Islet precursor cell (in vitro differentiated cells): ENCODE measurements at places on chromosomes 6 and 20.

DNA sequence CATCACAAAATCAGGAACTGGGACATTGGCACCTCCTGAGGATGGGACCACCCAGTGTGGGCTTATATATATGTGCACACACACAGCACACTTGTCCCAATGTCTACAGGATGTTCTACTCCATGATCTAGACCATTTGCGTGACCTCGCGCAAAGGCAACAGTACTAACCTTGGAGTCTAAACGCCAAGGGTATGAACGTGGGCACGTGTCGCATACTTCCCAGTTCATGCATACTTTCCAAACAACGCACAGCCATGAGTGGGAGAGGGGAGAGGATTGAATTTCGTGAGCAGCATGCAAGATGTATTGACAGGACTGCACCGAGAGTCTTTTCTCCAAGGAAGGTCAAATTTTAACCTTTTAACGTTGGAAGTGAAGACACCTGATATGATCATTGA lies 214.2 kb upstream of the QKI start:
- no peak for DNase-seq

DNA sequence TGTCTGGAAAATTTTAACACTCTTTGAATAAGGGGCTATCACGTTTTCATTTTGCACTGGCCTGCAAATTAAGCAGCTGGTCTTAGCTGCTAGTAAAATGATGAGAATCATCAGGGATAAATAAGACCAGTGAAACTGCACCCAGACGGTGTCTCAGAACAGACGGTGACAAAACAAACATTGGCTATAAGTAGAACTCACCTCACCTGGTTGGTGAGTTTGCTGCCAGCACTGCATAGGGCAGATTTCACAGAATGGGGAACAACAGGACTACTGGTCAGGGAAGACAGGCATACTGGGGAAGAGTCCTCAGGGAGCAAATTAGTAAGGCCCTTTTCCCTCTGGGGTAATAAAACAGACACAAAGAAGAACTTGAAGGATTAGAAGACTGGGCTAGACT lies 175.9 kb upstream of the CITED2 start:
- DNase-seq = no peak

GRCh38 chr6:15263780-15264374 lies 18.0 kb downstream of the JARID2 start:
- DNase-seq = no peak

GRCh38 chr6:158131926-158132325 lies 36.1 kb downstream of the SERAC1 start:
- no peak for DNase-seq

DNA sequence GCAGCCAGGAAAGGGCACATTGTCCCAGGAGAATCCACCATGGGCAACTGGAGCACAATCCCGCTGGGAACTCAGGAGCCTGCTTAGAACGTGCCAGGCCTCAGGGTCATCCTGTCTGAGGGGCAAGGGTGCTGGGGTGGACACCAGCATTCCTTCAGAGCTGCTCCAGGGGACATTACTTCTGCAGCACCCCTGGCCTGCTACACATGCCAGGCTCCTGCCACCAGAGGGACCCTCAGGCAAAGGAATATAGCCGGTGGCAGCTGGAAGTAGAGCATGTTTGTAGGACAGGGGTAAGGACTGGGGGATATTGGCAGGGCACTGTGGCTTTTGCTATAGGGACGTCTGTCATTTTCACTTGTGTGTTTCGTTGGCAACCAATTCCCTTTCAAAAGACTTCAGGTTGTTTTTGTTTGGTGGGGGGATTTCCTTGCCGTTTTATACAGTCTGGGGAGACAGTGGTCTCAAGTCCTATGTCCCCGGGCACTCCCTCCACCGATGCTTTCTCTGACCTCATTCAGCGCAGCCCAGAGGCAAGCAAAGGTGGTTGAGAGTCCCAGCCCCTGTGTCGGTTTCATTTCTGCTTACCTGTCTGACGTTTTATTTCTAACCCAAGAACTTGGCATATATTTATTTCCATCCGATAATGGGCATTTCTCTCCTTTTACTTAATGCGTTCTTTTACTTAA lies 130.8 kb downstream of the JPH2 start:
- peak; percentile 72 for DNase-seq

GRCh38 chr6:31227143-31227542 lies 44.7 kb downstream of the HLA-C start:
- no peak for DNase-seq

GRCh38 chr6:1911474-1911873 lies 301.8 kb downstream of the FOXC1 start:
- no peak for DNase-seq

DNA sequence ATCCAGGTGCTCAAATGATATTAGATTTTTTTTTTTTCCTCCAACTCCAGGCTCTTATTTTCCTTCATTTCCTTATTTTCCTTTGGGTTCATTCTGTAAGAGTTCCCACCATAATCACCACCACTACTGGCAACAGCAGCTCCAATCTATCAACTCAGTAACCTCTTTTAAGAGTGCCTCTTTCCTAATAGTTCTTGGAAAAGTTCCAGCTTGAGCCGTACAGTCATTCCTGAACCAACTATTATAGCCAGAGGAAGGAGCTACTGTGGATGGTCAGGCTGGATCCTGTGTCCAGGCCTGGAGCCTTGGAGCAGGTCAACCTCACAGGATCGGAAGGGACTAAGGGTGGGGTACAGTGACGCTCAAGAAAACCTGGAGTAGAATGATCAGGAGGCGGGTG lies 4.2 kb upstream of the ANGPT4 start:
- no peak for DNase-seq

DNA sequence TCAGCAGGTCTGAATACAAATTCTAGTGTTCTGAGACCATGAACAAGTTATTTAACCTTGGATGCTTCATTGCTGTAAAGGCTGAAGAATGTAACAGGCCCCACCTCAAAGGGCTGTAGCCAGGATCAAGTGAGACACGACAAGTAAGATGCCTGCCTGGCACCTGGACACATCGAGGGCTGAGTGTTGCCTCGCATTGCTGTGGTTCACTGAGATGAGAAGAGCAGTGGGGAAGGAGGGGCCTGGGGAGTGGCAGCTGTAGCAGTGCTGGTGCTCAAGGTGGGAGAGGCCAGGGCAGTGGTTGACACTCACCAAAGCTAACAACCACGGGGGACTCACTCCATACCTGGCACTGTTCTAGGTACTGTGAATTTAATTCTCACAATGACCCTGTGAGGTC lies 187.8 kb downstream of the KIF16B start:
- no peak for DNase-seq

GRCh38 chr6:44339763-44340625 lies 2.5 kb upstream of the SPATS1 start:
- no peak for DNase-seq

DNA sequence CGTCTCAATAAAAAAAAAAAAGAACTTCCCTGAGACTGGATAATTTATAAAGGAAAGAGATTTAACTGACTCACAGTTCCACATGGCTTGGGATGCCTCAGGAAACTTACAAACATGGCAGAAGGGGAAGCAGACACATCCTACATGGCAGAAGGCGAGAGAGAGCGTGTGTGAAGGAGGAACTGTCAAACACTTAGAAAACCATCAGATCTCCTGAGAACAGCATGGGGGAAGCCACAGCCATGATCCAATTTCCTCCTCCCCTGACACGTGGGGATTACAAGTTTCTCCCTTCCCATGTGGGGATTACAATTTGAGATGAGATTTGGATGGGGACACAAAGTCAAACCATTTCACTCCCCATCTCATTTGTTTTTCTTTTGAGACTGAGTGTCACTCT lies 46.6 kb upstream of the TFAP2C start:
- no peak for DNase-seq

DNA sequence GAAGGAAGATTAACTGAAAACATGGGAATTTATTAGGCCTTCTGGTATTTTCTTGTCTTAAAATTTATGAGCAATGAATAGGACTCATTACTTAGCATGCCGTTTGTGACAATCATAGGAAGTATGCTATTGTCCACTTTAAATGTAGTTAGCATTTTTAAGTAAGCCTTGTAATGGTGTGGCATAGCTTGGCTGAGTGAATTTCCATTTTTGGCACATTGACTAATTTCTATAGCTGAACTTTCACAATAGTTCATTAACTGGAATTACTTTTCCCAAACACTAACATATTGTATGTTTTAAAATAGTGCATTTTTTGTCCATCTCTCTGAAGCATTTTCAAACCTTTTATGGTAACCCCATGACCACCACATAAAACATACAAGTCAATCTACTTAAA lies 15.7 kb downstream of the RSPO3 start:
- no peak for DNase-seq

GRCh38 chr20:33902011-33902410 lies 90.9 kb downstream of the CHMP4B start:
- DNase-seq = no peak
